NCI-H774 (cell line): ENCODE measurements at places on chromosomes 6 and 20.
A peak's percentile ranks its signal among the peaks of the same experiment; 100 is the strongest.

- no peak for DNase-seq
These were observed 40.6 kb upstream of the TPD52L1 start for GRCh38 chr6:125112934-125113333.

DNA sequence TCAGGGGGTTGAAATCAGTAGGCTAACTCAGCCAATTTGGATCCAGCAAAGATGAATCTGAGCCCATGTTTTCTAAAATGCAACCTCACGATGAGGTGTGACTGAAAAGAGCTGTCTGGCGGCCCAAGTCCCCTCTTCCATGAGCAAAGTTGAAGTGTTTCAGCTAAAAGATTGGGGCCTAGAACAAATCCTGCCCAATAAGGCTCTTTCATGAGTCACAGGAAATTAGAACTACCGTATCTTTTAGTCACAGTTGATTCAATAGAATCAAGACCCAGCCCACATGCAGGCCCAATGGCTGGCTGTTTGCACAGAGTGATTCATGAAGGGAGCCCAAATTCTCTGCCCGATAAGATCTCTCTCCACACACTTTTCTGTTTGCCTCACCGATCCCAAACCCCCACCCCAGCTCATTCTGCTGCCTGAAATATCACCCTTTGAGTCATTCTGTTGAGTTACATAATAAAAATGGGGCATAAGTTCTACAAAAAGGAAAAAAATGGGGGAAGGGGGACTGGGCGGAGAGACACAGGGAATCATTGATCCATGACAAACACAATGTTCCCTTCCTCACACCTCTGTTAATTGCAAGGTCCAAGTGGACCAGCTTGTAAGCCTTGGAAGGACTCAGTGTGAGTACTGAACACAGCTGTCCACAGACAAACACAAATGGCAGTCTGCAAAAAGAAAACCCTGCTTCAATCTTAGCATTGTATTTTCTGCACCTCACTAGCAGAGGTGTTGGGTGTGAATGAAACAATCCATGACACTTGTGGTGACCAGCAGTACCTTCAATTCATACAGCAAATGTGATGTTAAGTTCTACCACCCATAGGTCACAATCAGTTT is 13.8 kb downstream of the FOXQ1 start:
- no peak for DNase-seq

DNA sequence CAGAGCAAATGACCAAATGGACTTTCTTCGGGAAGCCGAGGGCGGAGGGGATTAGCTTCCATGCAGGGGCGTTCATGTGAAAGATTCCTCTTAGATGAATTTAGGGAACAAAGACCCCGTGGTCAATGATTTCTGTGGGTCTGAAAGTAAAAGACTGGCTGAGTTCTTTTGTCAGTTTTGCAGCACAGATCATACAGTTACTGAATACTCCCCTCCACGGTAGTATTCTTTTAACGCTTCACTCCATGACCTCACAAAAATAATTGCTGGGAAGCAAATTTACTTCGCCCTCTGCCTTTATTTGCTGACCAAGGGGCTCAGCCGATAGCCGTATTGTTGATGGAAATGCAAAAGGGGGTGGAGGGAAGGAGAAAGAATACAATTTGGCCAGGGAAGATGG is 86.0 kb upstream of the SALL4 start:
- no peak for DNase-seq

DNA sequence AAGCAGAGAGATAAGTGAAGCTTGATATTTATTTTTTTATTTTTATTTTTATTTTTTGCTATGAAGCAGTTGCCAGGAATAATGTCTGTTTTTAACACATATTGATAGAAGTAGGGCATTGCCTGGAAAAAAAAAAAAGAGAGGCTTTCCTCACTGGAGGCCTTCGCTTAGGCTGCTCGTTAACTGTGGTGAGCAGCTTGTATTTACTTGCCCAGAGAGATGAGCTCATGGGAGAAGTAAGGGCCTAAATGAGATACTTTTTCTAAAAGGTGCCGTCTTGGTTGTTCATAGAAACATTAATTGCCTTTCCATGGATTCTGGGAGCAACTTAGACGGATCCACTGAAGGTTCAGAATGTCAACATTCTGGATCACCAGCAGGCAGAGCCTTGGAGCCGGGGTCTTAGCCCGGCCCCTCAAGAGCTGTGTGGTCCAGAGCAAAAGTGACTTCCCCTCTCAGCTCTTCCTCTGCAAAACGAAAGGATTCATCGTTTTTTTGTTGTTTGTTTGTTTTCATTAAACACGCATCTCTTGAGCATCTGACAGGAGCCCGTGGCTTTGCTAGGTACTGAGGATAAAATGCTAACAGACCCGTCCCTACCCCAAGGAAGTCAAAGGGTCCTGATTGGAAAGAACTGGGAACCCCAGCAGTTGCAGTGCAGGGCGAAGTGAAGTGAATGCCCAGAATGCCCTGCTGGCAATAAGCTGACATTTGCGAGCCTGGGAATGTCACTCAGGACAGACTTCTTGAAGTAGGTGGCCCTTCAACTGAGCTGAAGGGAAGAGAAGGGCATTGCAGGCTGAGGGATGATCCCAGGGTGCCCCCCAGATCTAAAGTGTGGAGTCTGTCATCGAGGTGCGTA is 138.5 kb downstream of the ZDHHC14 start:
- no peak for DNase-seq

DNA sequence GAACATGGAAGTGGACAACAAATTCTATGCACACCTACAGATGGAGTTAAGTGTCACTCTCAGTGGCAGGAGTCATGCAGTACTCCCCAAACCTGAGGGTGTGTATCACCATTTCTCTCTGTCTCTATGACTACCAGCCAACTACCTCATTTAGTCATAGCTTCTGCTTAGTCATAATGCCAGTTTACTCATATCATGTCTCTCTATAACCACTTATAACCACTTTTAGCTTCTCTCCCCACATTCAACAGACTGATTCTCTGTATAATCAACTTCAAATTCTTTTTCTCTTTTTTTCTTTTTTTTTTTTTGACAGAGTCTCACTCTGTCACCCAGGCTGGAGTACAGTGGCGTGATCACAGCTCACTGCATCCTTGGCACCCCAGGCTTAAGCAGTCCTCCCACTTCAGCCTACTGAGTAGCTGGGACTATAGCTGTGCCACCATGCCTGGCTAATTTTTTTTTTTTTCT is 13.8 kb upstream of the GTF3C6 start:
- no peak for DNase-seq

- no peak for DNase-seq
These were observed 171.7 kb downstream of the PREX1 start for GRCh38 chr20:48656137-48656536.

GRCh38 chr20:1800777-1801176 is 94.4 kb upstream of the SIRPA start:
- DNase-seq = no peak

DNA sequence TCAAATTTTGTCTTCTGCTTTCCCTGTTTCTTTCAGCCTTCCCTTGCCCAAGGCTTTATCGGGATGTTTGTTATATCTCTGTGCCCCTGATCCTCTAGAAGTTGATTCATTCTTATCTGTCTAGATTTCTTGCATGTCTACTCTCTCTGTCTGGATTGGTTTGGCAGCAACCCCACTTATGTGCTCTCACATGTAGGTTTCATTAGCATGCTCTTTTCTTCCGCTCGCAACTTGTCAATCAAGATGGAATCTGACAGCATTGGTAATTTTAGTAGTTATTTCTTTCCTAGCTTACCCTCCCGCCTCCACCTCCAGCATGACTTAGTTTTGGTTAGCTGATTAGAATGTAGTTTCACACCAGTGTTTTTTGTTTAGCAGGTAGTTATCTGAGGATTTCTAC is 39.3 kb downstream of the LRRC1 start:
- DNase-seq = no peak

DNA sequence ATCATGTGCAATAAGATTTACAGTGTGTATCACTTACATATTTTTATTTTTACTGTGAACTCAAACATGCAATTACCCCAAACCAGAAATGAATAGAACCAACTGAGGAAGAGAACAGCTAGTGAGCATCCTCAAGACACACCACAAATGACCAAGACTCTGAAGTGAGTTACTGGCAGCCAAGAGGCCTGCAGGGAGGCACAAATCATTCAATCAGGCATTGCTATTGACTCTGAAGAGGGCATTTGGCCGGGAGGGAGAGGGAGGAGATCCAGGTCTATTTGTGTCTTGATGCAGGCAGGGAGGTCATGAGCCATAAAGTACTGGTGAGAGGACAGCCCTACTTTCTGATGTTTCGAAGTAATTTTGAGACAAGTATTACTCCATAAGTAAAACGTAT is 257.7 kb downstream of the BCKDHB start:
- DNase-seq = no peak

- peak; percentile 45 for DNase-seq
These were observed 30.1 kb upstream of the SH3BGRL2 start for GRCh38 chr6:79600812-79601609.

DNA sequence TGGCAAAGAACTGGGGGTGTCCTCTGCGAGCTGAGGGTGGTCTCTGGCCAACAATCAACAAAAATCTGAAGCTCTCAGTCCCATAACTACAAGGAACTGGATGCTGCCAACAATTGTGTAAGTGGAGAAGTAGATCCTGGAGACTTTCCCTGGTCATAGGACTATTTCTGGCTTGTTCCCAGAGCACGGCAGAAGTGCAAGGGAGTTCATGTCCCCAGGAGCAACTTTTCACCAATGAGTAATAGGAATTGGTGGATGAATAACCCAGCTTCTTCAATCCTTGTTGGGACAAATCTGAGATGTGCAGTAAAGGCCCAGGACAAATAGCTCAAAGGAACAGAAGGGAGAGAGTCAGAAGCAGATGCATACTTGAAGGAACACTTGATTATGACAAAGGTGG is 95.5 kb downstream of the QRSL1 start:
- DNase-seq = no peak

- DNase-seq = no peak
These were observed 95.3 kb downstream of the NFATC2 start for GRCh38 chr20:51447097-51447764.

DNA sequence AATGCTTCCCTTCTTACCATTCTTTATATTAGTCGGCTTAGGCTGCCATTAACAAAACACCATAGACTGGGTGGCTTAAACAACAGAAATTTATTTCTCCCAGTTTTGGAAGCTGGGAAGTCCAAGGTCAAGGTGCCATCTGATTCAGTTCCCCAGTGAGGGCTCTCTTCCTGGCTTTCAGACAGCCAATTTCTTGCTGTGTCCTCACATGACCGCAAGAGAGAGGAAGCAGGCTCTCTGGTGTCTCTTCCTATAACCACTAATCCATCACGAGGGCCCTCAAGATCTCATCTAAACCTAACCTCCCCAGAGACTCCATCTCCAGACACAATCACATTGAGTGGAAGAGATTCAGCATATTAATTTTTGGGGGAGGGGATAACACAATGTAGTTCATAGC is 193.0 kb upstream of the SGK1 start:
- no peak for DNase-seq

DNA sequence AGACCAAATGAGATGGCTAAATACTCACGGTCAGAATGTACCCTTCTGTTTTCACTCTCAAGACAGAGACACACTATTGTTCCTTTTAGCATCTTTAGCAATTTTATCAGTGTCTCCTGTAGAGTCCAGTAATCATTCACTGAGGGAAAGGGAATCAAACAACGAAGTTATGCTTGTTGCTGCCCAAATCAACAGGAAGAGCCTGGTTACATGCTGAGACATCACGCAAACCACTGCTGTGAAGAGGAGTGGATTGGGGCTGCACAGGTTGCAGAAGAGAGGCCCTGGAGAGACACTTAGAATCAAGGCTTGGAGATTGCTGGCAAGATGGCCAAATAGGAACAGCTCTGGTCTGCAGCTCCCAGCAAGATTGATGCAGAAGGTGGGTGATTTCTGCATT is 40.5 kb upstream of the B3GAT2 start:
- DNase-seq = no peak

DNA sequence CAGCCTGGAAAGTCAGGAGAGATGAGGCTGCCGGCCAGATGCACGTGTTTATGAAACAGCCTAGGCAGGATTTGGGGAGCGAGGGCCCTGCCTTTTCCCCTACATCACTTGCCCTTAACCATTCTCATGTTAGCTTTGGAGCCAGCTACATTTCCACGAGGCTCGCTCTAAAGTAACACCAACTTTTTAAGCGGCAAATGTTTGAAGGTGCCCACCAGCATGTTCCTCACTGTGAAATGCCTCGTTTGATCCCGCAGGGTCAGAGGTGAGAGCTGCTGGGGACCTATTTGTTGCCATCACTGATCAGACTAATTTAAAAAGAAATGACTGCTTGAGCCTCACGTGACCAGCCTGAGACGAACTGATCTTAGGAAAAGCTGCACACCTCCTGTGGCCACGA is 51.6 kb upstream of the DACT2 start:
- DNase-seq = no peak

- no peak for DNase-seq
These were observed 6.1 kb upstream of the PSORS1C2 start for GRCh38 chr6:31144970-31145340.

DNA sequence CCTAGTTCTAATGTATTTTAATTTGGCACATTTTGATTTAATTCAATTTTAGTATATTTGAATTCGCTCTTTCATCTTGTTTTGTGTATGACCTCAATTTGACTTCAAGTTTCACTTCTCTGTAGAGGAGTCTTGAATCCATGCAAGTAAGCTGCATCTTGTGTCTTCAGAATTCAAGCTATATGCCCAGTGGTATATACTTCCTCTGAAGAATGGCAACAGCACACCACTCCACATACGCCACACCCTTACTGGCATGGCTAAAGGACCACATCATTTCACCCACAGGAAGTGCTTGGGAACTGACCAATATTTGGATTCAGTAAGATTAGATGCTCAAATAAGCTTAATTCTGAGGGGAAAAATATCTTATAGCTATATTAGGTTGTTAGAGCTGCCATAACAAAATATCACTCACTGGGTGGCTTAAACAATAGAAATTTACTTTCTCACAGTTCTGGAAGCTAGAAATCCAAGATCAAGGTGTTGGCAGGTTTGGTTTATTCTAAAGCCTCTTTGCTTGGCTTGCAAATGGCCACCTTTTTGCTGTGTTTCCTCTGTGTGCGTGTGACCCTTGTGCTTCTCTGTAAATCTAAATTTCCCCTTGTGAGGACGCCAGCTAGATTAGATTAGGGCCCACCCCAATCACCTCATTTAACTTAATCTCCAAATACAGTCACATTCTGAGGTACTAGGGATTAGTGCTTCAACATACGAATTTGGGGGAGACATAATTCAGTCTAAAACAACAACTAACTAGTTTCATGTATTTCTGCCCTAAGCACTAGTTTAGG is 2.8 kb upstream of the ASF1A start:
- no peak for DNase-seq

DNA sequence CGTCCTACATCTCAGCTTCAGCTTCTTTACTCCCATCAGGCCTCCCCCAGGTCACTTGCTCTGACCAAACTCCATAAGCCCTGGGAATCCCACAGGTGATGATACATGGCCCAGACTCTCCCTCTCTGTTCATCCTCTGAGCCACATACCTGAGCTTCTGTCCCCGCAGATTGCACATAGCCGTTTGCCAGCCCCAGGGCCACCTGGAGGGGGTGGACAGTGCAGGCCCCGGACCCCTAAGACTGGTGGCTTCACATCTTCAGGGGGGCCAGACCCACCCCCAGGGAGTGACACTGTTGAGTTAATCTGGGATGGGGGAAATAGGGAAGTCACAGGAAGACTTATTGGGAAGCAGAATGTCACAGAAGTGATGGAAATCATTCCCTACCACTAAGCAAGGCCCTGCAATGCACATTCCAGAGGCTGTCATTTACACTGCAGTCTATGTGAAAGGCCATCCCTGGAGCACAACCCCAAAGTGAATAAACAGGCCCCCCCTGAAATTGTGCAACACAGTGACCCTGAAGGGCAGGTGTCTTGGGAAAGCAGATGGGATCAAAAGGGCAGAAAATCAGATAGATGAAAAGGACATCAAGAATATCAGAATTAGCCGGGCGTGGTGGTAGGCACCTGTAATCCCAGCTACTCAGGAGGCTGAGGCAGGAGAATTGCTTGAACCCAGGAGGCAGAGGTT is 2.2 kb downstream of the RXRB start:
- no peak for DNase-seq
